AG08396 (cell line): ENCODE measurements at places on chromosomes 2 and 18.

GRCh38 chr2:189252991-189253675 is 73.6 kb upstream of the COL5A2 start:
- DNase-seq: no peak

DNA sequence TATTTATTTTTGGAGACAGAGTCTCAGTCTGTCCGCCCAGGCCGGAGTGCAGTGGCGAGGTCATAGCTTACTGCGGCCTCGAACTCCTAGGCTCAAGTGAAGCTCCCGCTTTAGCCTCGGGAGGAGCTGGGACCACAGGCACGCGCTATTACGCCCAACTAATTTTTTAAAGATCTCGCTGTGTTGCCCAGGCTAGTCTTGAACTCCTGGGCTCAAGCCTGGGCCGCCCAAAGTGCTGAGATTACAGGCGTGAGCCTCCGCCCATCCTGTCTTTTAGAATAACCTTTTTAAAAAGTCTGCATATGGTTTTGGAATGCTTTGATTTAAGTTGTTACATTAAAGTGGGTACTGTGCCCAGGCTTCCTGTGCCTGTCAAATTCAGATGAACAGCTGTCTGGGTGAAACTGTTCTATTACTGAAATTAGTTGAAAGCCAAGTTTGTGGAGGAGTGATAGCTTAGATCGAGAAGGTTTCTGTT is 944 bp downstream of the RAB3GAP1 start:
- DNase-seq: no peak

- no peak for DNase-seq
Observed at GRCh38 chr2:13654416-13654815, 937.7 kb downstream of the TRIB2 start.

- no peak for DNase-seq
Observed at GRCh38 chr2:186431306-186431705, 54.8 kb upstream of the ZC3H15 start.

DNA sequence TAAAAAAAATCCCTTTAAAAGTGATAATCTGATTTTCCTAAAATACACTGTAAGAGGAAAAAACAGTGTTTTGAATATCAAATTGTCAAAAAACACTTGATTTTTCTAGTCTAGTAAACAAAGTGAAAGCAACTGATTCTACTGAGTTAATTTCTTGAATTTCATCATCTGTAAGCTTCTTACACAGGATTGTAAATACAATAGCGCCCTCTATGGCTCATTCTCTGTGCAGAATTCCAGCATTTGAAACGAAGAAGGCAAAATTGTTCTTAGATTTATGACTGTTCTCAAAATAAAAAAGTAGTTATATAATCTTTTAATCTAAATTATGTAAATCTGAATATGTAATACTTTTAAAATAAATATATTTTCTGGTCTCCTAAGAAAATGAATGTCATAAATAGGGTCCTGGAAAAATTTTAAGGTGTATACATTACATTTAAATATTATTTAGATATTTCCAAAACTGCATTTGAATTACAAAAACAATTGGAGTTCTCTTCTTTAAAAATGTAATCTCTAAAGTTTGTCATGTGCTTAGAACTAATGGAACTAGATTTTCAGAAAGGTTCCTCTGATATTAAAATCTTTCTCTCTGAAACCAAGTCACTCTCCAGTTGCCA is 176.9 kb upstream of the MC4R start:
- DNase-seq: peak; percentile 16

DNA sequence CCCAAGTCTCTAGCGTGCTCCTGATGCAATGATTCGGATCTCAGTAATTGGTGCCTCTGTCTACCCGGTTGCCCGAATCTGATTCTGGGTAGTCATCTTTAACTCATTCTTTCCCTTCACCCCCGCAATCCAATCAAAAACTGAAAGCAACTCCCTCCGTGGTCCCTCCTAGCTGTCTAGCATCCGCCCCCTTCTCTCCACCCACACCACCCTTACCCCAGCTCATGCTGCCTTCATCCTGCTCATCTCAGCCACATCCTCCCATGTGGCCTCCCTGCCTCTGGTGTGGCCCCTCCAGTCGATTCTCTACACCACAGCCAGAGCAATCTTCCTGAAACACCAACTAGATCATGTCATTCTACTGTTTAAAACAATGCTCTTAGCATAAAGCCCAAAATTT is 62.3 kb downstream of the TTC32 start:
- DNase-seq: no peak

- DNase-seq: no peak
Observed at GRCh38 chr2:88683160-88684021, 8.1 kb upstream of the RPIA start.

- DNase-seq: peak; percentile 23
Observed at GRCh38 chr18:3998698-3999333, 456.3 kb downstream of the DLGAP1 start.

- no peak for DNase-seq
Observed at GRCh38 chr2:240252872-240253511, 112.5 kb upstream of the OTOS start.

DNA sequence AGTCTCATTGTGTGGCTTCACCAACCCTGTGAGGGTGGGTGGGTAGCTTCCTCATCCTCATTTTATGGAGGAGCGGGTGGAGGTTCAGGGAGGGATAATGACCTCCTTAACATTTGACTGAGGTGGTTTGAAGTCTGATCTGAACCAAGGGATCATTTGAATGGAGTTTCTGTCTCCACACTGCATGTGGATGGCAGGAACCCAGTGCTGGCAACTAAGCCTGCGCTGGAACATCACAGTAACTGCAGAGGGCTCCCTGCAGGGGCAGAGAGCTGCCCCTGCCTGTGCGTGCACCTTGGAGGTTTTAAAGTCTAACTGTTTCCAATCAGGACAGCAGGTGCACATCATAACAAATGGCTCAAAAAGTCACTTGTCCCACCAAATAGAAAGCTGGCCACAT is 3.3 kb downstream of the AGAP1 start:
- DNase-seq: no peak

DNA sequence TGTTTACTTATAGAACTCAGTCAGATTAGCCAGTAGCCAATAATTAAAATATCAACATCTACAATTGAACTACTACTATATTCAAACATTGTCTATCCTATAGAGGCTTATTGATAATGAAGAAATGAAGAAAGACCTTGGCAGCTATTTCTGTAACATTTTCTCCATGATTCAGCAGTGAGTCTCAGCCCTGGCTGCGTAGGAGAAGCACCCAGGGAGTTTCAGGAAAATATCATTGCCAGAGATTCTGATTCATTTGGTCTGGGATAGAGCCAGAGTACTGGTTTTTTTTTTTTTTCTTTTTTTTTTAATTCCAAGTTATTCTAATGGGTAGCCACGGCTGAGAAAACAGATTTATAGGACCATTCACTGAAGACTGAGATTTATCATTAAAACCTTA is 404.8 kb downstream of the TXNL1 start:
- DNase-seq: peak; percentile 80

- DNase-seq: no peak
Observed at GRCh38 chr18:13603304-13604019, 122.9 kb downstream of the FAM210A start.

DNA sequence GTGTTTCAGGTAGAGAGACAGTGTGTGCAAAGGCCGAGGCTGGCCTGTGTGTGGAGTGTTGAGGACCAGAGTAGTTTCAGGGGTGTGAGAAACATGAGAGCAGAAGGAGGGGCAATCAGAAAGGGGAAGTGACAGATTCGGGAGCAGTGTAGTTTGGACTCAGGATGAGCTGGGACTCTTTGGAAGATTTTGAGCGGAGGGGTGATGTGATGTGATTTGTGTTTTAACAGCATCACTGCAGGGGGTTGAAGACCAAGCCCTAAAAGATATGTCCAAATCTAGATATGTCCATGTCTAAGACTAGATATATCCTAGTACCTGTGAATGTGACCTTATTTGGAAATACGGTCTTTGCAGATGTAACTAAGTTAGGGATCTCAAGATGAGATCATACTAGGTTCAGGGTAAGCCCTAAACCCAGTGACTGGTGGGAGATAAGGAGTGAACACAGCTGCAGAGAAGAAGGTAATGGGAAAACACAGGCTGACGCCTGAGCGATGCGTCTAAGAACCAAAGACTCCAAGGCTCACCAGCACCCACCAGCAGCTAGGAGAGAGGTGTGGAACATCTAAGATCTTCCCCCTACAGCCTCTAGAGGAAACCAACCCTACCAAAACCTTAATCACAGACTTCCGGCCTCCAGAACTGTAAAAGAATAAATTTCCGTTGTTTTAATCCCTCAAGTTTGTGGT is 38.5 kb upstream of the MYO3B start:
- DNase-seq: no peak

DNA sequence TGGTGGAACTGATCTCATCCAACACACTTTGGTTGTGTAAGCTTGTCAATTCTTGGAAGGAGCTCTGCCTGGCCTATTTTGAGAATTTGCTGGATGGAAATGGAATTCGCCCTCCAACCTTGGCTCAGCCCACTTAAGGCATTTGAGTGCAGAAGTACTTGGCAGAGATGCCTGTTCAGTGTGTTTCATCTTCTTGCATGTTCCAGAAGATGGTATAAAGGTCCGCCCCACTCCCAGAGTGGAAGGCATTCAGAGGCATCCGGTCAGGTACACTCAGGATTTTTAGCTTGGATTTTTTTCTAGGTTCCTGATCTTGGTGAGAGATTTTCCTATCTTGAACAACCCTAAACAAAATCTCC is 61.3 kb upstream of the TXNDC2 start:
- no peak for DNase-seq

GRCh38 chr18:62751341-62751821 is 36.0 kb downstream of the PHLPP1 start:
- DNase-seq: no peak

DNA sequence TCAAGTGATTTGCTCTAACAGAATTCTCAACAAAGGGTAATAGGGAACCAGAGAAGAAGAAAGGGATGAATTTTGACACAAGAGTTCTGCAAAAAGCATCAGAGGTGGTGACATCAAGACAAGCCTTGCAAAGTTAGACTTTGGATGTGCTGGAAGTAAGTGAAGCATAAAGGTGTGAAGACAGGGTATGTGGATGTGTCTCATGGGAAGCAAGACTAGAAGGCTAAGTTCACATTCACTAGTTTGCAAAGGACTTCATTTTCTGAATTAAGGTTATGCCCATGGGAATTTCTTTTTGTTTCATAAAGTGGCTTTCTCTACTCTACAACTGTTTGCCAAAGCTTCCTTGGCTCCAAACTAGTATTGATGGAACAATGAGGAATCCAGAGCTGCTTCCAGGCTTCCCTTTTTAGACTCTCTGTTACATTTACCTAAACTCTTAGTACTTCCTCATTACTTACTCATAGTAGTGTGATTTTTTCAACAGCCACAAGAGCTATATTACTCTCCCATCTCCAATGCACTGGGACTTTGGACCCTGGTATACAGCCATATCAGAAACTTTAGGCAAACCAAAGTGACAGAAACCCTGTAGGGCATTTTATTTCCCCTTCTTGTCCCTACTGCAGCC is 21.1 kb upstream of the IHH start:
- no peak for DNase-seq

DNA sequence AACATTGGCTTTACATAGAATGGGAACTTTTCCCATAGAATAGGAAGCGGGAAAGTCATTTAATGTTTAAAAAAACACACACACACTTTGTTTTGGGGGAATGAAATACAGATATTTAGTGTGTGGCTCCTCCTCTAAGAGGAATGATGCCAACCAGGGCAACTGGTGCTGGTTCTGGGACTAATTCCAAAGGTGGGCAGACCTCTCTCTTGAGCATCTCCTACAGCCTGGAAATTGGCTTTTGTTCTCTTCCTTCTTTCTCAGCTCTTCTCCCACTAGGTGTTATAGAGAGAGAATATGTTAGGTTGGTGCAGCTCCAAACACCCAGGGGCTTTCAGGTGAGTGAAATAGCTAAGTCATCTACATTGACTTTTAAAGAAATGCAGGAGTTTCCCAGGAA is 190.1 kb downstream of the RAD51AP2 start:
- no peak for DNase-seq

DNA sequence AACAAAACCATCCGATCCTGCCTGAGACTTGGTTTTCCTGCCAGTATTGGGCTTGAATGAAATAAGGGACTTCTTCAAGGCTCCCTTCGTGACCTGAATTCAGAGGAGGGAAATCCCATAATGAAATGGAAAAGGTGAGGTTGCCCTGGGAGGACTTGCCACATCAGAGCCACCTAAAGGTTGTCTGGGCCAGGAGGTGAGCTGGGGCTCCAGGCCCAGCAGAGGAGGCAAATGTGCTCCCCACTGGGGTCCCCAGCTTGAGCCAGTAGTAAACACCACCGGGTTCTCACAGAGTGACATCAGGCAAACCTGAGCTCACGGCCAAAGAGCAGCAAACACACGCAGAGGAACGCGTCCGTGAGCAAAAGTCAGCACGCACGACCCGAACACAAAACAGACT is 28.6 kb upstream of the CTDP1 start:
- DNase-seq: no peak

DNA sequence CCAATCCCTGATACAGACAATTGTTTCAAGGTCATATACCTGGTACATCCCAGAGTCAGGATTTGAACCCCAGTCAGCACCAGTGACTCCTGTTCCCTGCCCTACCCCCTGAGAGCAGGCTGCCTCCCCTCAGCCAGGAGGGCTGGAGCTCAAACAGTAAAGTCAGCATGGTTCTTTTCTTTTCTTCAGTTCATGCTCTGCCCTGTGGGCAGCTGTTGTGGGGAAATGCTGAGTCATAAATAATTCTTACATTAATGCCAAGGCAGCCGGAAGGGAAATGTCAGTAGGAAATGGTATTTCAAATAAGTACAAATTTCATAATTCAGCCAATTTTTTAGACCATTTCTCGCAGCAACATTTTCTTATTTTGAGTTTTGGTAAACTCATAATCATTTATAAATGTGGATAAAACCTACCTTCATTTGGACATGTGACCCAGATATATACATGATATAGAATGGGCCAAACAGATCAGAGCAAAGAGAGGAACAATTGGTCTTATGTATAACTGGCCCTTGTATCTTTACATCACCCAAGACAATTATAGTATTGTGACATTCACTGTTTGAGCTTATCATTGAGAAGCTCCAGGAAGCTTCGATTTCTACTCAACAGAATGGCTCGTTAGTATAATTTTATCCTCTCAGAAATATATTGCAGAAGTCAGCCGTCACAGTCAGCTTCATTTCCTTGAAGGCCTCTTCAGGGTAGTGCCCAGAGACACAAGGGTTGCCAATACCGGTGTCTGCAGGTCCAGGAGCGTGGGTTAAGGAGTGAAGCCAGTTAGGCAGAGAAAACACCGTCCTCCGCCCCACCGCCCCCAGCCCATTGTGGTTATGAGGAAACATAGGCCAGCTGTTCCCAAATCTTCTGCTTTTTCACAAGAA is 28.0 kb upstream of the SCYGR1 start:
- peak; percentile 43 for DNase-seq

DNA sequence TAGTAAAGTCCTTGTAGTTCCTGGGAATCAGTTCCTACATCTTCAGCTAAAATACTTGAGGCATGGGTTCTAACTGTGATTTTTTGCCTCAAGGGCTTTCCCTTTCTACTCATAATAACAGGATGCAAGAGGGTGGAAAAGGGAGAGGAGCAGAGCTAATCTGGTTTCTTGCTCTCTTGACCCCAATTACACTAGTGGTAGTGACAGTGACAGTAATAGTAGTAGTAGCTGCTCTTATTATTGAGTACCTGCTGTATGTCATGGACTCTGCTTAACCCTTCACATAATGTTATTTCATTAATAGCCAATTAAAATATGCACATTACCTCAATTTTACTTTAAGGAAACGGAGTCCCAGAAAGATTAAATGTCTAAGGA is 214.8 kb upstream of the HNRNPA3 start:
- DNase-seq: no peak

- DNase-seq: no peak
Observed at GRCh38 chr2:147603447-147603846, 241.4 kb upstream of the ACVR2A start.

GRCh38 chr2:219447242-219448098 is 12.8 kb downstream of the SPEG start:
- no peak for DNase-seq

GRCh38 chr18:24559526-24559925 is 99.1 kb downstream of the HRH4 start:
- DNase-seq: no peak
